ENCODE measurements at places on chromosomes 4 and X.

- no peak for DNase-seq
These were observed 137.3 kb upstream of the RXFP1 start for GRCh38 chr4:158384414-158384813.

DNA sequence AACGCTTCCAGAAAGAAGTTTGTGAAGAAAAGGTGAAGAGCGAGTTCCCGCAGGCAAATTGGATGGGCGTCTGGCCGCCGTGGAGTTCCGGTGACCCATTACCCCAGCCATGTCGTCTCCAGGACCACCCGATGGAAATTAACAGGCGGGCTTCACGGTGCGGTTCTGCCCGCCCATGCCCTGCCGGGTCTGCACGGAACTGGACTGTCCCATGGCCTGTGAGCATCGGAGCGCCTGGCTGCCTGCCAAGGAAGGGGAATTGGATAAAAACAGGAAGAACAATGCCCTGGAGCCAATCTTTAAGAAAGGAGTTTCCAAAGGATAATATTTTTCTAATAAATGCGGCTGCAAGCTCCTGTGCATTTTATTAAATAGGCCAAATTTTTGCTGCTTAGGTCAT is 319.8 kb upstream of the SLC7A11 start:
- DNase-seq: no peak

DNA sequence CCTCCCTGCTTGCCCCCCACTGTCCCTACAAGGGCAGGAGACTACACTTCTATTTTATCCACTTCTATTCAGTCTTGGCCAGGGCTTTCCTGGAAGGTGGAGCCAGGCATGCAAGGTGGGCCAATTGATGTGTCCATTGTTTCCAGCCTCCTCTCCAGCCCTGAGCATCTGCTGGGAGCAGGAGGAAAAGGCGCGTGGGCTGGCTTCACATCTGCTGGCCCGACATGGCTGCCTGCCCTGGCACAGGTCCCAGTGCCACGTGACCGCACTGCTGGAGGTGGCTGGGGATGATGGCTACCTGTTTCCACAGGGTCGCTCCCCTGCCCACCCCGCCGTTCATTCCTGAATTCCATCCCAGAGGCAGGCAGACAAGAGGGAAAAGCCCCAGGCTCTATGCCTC is 247.7 kb downstream of the AFAP1 start:
- DNase-seq: no peak

DNA sequence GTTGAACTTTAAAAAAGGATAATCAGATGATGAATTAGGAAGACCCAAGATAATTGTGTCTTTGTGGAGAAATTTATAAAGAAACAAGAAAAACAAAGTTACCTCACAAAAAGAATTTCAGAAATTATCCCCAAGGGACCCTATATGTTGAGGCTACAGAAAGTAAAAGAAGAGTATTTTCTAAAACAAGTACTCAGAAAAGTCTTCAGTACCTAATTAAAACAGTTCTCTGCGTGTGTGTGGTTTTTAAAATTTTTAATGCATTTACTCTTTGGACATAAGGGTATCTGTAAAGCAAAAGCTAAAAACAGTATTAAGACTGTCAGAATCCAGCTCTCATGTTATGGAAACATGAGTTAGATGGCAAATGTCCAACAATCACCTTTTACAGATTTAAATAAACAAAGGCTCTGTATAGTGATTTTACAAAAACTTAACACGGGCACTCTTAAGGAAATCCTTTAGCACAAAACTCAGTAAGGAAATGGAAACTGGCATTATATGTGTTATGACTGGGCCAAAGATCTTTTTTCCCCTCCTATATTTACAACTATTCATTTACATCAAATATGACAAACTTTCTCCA is 187.5 kb downstream of the NSUN7 start:
- DNase-seq: no peak

DNA sequence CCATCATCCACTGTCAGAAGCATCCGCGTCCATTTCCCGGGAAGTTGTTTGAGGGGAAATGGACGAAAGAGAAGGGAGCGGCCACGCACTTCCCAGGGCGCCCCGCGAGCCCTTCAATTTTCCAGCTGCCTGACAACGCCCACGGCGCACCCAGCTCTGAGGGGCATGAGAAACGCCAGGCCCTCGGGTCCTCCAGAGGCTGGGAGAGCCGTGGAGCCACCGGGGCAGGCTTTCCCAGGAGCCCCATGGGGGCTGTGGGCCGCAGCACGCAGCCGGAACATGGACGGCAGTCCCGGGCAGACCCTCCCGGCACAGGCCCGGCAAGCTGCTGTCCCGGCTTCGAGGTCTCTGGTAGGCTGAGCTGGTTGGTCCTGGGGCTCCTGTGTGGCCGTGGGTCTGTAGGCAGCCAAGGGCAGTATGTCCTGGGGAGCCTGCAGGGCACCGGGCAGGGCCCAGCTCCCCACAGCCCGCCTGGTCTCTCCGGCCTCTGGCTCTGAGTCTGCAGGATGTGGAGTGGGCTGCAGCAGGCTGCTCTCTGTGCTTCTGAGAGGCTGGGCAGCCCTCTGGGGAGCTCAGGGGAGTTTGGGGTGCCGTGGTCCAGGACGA is 115.2 kb downstream of the FAM53A start:
- DNase-seq: no peak
